ENCODE measurements at places on chromosomes 2 and 18.

- DNase-seq, result peak; percentile 54
These were observed 77.9 kb downstream of the DTNA start for GRCh38 chr18:34787931-34788532.

- DNase-seq, result no peak
These were observed 136.7 kb downstream of the SP3 start for GRCh38 chr2:173828189-173829142.

GRCh38 chr18:36564841-36565240, 264.0 kb downstream of the TPGS2 start:
- DNase-seq, result no peak

DNA sequence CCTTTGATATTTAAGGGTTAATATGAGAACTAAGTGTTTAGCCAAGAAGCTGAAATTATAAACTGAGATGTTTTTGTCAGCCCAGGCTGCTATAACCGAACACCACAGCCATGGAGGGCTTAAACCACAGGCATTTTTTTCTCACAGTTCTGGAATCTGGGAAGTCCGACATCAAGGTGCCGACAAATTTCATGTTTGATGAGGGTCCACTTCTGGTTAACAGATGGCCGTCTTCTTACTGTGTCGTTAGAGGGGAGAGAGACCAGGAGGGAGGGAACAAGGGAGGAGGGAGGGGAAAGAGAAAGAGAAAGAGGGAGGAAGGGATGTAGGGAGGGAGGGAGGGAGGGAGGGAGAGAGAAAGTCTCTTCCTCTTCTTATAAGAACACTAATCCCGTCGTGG, 6.5 kb upstream of the CNDP2 start:
- no peak for DNase-seq

GRCh38 chr18:79506191-79507075, 110.7 kb downstream of the NFATC1 start:
- DNase-seq, result no peak

GRCh38 chr2:10792001-10792634, 20.5 kb downstream of the PDIA6 start:
- no peak for DNase-seq

- DNase-seq, result no peak
These were observed 486.3 kb downstream of the ARHGAP15 start for GRCh38 chr2:143615562-143615961.

GRCh38 chr18:55497825-55498403, 90.1 kb downstream of the TCF4 start:
- no peak for DNase-seq
